ENCODE measurements at places on chromosomes 12 and 14.

GRCh38 chr14:69648480-69649451, 37.4 kb downstream of the SUSD6 start:
- DNase-seq = no peak

GRCh38 chr14:77024171-77024691, 4.3 kb downstream of the IRF2BPL start:
- no peak for DNase-seq

DNA sequence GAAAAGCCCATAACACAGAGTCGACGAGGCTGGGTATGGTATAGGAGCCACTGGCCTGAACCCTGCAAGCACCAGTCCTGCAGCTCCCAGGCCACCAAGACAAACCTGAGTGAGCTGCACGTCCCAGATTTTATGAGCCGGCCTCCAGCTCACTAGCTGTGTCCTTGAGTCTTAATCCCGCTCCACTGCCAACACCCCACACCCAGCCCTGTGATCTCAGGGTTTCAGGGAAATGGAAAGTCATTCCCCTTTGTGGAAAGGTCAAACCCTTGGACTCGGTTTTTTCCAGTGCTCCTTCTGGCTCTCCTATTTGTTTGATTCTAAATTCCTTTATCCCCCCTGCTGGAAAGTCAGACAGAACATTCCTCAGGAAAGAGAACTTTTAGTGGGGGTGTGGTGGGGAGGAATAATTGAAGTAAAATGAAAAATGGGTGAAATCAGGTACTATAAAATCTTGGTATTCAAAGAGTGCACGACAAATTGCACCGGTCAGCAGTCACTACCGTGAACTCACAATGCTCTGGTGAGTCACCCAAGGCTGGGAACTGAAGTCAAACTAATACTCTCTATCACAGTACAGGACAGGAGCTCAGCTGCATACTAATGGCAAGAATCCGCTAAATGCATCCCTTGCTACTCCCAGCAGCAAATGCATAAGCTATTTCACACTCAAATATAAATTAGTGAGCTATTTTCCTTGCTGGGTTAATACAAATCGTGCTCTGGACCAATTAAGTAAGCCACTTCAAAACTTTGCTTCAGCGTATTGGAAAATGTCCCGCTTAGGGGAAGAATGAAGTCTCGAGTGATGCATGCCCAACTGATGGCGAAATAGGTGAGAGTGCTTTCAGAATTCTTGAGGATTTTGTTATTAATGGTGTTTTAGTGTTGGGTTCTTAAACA, 9.0 kb downstream of the PITPNM2 start:
- no peak for DNase-seq

GRCh38 chr12:16531621-16532020, 74.3 kb downstream of the LMO3 start:
- DNase-seq = no peak

DNA sequence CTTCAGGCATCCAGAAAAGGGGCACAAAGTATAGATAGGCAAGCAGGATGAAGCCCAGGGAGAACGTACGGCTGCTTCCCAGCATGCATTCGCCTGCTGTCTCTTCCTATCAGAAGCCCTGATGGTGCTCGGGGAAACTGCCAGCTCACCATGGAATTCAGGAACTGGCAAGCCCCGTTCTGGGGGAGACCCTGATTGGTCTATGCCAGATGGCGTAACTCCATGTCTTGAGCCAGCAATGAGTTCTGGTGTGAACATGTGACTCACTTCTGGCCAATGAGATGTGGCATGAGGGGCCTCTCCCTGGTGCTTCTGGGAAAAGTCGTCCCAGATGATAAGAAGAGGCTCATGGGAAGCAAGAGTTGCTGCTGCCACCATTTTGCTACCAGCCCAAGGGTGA, 270.8 kb downstream of the BCL11B start:
- DNase-seq = no peak

DNA sequence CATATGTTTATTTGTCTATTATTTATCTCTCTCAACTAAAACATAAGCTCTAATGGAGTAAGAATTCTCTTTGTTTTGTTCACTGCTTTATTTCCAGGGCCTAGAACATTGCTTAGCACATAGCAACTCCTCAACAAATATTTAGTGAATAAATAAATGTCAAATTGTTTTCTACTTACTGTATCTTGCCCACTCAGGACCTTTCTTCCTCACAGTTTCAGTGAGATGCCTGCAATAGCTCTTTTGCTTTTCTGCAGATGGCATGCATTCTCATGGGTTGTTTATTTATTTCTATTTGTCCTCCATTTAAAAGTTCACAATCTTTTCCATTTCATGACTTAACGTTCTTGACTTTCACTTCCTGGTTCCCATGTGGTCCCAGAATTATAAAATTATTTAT, 94.9 kb upstream of the TTC7B start:
- no peak for DNase-seq

- DNase-seq = no peak
Measured at GRCh38 chr12:91974541-91975085, 171.0 kb downstream of the BTG1 start.

DNA sequence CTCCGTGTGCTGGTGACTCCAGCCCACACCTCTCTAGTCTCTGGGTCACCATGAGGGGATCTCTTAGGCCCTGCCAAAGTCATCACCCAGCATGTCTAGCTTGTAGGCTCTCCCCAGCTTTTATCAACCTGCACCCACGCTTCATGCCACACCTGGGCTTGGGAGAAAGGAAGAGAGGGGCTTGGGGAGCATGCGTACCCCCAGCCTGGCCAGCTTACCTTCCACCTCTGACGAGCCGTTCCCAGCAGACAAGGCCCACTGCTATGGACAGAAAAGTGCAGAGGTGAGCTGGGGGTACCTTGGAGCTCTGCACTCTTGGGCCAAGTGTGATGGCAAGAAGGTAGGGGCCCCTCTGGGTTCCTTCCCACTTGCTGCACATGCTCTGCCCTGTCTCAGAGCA, 1.7 kb downstream of the PGF start:
- no peak for DNase-seq

DNA sequence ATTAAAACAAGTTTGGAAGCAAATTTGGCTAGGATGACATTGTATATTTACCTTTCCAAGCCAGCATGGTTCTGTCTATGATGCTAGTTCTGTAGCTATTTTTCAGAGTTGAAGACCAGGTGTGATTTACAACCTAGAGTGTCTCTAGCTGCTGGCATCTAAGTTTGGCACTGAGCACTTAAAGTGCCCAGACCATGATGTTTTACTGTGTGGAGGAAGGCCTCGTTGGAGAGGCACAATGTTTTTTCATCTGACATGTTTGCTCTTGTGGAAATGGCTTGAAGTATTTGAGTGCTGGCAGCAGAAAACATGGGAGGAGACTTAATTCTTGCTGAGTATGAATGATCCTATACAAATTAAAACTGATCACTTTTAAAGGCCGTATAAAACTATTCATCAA, 13.0 kb upstream of the C12orf71 start:
- no peak for DNase-seq

- no peak for DNase-seq
Measured at GRCh38 chr12:82436354-82436753, 78.0 kb downstream of the METTL25 start.

DNA sequence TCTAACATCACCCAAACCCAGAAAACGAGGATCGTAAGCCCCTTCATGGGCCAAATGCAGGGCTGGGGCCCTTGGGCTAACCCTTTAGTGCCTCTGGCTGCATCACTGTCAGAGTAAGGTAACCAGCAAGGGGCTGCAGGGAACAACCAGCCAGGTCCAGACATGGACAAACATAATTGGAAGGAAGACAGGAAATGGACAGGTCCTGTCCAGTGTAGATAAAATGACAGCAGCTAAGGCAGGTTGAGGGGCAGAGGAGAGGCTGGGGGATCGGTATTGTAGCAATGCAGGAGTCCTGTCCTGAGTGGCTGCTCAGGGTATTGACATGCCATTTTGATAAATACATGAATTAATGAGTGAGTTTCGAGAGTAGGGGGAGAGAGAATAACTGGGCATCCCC, 29.8 kb downstream of the BICD1 start:
- no peak for DNase-seq

GRCh38 chr12:81992461-81992860, 233.3 kb upstream of the PPFIA2 start:
- no peak for DNase-seq

DNA sequence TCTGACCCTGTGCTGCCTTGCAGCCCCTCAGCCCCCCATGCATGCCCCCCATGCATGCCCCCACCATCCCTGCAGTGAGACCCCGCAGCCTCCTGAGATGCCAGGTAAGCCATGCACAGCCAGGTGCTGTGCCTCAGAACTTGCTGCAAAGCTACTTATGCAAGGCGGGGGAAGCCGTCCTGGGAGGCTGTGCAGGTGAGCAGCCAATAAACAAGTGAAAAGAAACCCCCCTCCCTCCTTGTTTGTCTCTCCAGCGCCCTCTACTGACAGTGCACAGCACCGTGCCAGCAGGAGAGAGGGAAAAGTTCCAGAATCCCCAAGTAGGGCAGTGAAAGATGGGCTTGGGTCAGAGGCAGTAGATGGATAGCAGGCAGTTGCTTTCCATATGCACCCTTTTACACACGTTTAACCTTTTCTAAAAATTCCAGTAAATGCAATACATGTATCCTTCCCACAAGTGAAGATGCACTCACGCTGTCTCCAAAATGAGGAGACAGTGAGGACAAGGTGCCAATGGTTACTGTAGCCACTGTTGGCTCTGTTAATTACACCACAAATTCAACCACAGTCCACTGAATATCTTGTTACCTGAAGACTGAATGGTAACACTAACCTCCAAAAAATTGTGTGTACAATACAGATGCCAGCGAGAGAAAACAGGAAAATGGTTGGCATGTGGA, 18.0 kb downstream of the TNFAIP2 start:
- DNase-seq = no peak

- DNase-seq = no peak
Measured at GRCh38 chr14:25215607-25216006, 165.7 kb upstream of the STXBP6 start.

DNA sequence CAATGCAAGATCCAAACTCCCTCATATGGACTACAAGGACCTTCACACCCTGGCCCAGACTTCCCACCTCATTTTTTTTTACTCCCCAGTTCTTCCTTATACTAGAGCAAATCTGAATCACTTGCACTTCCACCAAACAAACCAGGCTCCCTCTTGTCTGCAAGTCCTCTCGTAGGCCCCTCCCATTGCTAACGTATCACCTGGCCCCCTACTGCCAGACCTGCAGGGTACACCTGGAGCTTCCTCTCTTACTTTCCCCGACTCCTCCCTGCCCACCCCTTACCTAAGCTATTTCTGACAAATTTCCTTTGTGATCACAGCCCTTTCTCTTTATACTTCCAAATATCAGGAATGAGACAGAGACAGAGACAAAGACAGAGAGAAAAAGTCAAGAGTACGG, 463.9 kb downstream of the GALC start:
- DNase-seq = no peak

- no peak for DNase-seq
Measured at GRCh38 chr12:54689984-54690383, 41.8 kb upstream of the DCD start.

- DNase-seq = peak; percentile 76
Measured at GRCh38 chr12:117010693-117011451, 88.3 kb downstream of the TESC start.

- DNase-seq = no peak
Measured at GRCh38 chr14:46550836-46551235, 100.7 kb downstream of the RPL10L start.

DNA sequence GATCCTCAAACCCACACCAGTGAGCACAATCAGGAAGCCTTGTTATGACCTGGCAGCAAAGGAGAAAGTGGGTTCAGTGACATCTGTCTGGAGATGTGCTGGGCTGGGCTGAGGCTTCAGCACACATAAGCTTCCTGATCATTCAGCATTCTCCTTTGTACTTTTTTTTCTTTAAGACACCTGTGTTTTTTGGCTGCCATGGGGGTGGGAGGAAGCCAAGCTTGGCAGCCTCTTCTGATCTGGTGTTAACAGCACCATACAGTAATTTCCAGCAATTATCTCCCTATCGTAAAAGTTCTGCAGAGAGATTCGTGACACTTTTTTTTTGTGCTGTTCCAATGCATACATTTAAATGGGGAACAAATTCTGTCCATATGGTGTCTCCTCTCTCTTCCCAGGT, 38.9 kb upstream of the RASSF3 start:
- no peak for DNase-seq

- DNase-seq = no peak
Measured at GRCh38 chr12:59650588-59651228, 54.9 kb downstream of the SLC16A7 start.

GRCh38 chr14:65920996-65921395, 508.5 kb downstream of the FUT8 start:
- no peak for DNase-seq

- DNase-seq = no peak
Measured at GRCh38 chr12:3545121-3545796, 54.3 kb downstream of the PRMT8 start.

- DNase-seq = no peak
Measured at GRCh38 chr14:22887990-22888378, 5.0 kb downstream of the REM2 start.

DNA sequence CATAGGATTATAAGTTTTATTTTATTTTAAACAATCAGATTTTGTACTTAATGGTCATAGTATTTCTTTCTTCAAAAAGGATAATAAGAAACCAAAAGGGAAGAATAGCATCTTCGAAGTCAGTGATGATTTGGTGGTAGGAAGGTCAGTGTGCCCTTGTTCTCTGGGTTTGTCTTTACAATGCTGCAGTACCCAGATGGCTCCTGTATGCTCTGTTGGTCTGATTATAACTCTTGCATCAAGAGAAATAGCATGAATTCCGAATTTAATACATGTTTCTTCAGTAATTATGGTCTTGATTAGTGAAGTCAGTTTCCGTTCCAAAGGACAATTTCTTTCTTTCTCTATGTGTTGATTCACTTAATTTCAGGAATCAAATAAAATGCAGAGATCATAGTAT, 180.2 kb downstream of the TMTC2 start:
- DNase-seq = peak; percentile 92

- no peak for DNase-seq
Measured at GRCh38 chr14:88737245-88737644, 55.5 kb downstream of the EML5 start.

DNA sequence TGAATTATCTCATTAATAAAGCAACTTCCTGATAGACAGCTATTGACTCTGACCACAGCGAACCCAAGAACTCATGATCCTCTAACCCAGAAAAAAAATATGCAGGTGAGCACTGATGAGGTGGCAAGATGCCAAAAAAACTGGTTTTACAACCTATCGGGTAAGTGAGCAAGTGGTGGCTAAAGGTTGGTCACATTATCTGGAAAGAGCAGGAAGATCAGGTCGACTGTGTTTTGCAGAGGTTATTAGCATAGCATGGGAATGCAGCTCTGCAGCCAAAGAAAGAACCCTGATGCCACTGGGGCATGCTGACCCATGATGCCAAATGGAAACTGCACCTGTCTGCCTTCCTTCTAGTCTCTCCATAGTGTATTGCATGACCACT, 23.5 kb downstream of the BHLHE41 start:
- DNase-seq = no peak

All from NCI-H446 treated with DMSO at 0.1 percent for 48 hours (cell line).